ENCODE measurements at places on chromosomes 7 and 10. TPM values are rescaled to one million over a fixed set of nuclear protein-coding genes. Genes with fewer than 3 reads are reported as not detected.

Gene PITX3
- total RNA-seq = not detected

Gene CPA2
- not detected for total RNA-seq

Gene NKX1-2
- total RNA-seq = not detected

Gene ZPBP
- not detected for total RNA-seq

Gene LBX1
- not detected for total RNA-seq

Gene PDK4
- total RNA-seq = 0.53 TPM

Gene CALCR
- not detected for total RNA-seq

Gene DKK1
- not detected for total RNA-seq

Gene AS3MT
- 0.46 TPM for total RNA-seq

Gene INSYN2A
- total RNA-seq = not detected

Gene SMKR1
- 2.4 TPM for total RNA-seq

Gene ASB10
- total RNA-seq = not detected

Gene SEMA3C
- not detected for total RNA-seq

Gene SPDYE11
- total RNA-seq = not detected

Gene EN2
- total RNA-seq = not detected

Gene FFAR4
- not detected for total RNA-seq

Gene PNLIPRP3
- total RNA-seq = not detected

Gene NUTM2E
- 0.44 TPM for total RNA-seq

Gene HECW1
- not detected for total RNA-seq

Gene ANKRD61
- total RNA-seq = not detected

Gene FEZF1
- not detected for total RNA-seq

Gene GHRHR
- not detected for total RNA-seq

Gene FAM237B
- not detected for total RNA-seq

Gene CTAGE4
- total RNA-seq = not detected

Gene HOXA4
- total RNA-seq = 0.17 TPM

Gene IGF2BP3
- total RNA-seq = 7.4 TPM

Gene GDI2
- 301 TPM for total RNA-seq

Gene TACC2
- total RNA-seq = not detected

Gene INA
- total RNA-seq = not detected

Gene ATRNL1
- total RNA-seq = 1.2 TPM

Gene CPXM2
- not detected for total RNA-seq

Gene GARIN1A
- total RNA-seq = 1.2 TPM

Gene TMEM213
- not detected for total RNA-seq

Gene ZNF804B
- not detected for total RNA-seq

Gene DNAJC30
- 13.7 TPM for total RNA-seq

Gene PARG
- total RNA-seq = 31.3 TPM

Gene MYOF
- 0.15 TPM for total RNA-seq

Gene RAB19
- total RNA-seq = 0.55 TPM

Gene ABCA13
- not detected for total RNA-seq

Gene RHOBTB1
- 0.24 TPM for total RNA-seq

Gene TNS3
- 30.3 TPM for total RNA-seq

Gene LRIT2
- not detected for total RNA-seq

Gene TMEM184A
- total RNA-seq = not detected

Gene TDRD1
- 0.33 TPM for total RNA-seq

Gene NEUROG3
- 0.38 TPM for total RNA-seq

Gene FBXO24
- 1.9 TPM for total RNA-seq

Gene PNLIPRP1
- total RNA-seq = not detected

Gene GIMAP8
- total RNA-seq = 0.22 TPM

Gene CYP26A1
- total RNA-seq = 0.13 TPM

Gene WNT8B
- total RNA-seq = not detected

Gene TIMM23
- 47.2 TPM for total RNA-seq

Gene OR2A1
- not detected for total RNA-seq
